ENCODE measurements at places on chromosomes 4 and X.

- no peak for DNase-seq
These were observed 111.6 kb downstream of the FAM53A start for GRCh38 chr4:1572521-1572920.

GRCh38 chr4:76001700-76002099 lies 5.6 kb downstream of the CXCL9 start:
- no peak for DNase-seq

GRCh38 chr4:84527391-84527790 lies 28.3 kb upstream of the NKX6-1 start:
- DNase-seq: no peak

GRCh38 chr4:148327683-148328082 lies 114.5 kb downstream of the NR3C2 start:
- no peak for DNase-seq

DNA sequence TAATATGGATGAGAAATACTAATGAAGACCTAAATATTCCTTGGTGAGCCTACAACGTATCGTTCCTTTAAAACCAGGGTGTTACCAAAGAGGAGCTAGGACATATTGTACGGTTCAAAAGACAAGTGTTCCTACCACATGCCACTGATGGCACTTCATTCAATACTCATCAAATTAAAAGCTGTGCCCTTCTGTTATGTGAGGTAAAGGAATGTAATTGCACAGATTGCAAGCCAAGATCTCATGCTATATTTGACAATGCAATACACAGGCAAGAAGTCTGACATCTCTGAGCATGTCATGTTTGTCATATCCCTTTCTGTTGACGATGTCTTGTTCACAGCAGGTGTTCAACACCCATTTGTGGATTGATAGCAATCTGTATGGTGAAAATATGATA lies 6.9 kb downstream of the FGF13 start:
- no peak for DNase-seq

DNA sequence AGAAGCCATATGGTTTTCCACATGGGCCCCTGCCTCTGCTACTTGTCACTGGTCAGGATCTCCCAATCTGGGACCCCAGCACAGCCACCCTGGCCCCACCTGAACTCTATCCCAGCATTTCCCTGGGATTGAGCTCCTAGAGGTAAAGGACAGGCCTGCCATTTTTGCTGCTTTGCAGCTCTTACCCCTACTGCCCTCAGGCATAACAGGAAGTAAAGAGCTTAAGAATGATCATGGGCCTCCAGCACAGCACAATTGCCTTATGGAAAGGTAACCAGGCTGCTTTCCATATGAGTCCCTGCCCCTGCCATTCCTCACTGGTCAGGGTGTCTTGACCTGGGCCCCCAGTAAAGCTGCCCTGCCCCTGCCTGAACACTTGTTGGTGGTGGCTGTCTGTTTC lies 254.9 kb upstream of the ZCCHC13 start:
- no peak for DNase-seq

DNA sequence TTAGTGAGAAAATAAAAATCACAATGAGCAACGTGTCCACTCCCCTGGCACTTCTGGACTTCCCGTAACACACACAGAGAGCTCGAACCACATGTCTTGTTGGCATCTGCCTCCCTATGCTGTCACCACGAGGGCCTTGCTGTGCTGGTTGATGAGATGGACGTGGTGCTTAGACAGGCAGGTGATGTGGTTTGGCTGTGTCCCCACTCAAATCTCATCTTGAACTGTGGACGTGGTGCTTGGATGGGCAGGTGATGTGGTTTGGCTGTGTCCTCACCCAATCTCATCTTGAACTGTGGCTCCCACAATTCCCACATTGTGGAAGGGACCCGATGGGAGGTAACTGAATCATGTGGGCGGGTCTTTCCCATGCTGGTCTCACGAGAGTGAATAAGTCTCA lies 40.0 kb downstream of the FGFRL1 start:
- no peak for DNase-seq

GRCh38 chr4:83413676-83414075 lies 41.9 kb downstream of the HELQ start:
- no peak for DNase-seq

DNA sequence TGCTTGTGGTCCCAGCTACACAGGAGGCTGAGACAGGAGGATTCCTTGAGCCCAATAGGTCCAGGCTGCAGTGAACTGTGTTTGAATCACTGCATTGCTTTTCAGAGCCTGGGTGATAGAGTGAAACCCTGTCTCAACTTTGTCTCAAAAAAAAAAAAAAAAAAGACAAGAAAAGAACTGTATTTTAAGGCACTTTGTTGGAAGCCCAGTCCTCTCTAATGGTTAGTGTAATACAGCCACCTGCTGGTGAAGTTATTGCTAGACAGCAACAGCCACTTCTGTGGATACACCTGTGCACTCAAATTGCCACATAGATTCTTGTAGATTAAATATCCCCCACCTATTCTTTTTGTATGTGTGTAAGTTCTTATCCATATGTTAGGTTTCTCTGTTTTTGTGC lies 10.1 kb upstream of the FGG start:
- DNase-seq: peak; percentile 7

DNA sequence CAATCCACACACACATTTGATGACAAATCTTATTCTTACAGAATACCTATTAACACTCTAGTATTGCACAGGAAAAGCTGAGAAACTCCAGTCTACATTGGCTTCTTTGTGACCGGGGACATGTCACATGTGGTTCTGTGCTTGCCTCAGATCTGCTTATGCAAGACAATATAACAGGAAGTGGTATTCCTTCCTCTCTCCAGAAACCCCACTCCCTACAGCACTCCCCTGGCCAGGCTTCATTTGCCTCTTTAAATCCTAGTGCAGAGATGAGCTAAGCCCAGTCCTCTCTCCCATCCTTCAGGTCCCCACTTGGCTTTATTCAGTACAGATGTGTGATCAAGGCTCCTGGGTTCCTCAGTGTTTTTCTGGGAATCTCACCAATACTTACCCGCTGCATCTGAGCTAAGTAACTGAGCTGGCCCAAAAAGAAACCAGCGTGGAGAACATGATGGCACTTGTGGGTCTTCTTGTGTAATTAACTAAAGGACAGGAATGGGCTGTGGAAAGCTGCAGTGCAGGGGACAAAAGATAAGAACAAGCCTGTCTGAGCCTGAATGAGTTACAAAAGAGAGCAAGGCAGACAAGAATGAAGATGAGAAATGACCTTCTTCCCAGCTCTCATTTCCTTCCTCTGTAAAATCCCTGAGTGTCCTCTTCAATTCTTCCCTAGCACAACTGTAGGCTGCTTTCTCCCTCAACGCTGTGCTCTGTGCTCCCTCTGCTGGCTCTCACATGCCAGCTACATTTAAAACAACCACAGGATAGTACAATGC lies 105.6 kb downstream of the HNRNPD start:
- DNase-seq: peak; percentile 21

- DNase-seq: no peak
These were observed 144.5 kb downstream of the EVC2 start for GRCh38 chr4:5563856-5564255.

DNA sequence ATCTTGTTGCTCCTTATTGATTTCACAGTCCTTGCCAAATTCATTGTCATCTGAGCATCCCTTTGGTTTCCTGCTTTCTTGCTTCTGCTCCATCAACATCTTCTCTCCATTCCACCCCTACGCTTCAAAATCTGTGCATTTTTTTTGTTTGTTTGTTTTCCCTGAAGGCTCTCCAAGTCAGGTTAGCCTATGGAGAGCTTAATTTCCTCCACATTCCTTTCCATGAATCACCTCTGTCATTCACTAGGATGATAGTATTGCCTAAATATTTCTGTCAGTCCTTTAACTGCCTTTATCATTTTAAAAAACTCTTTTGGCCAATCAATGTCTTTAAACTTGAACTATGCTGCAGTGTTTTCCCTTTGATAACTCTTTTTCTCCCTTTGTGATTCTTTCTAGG lies 67.7 kb downstream of the PPARGC1A start:
- no peak for DNase-seq

DNA sequence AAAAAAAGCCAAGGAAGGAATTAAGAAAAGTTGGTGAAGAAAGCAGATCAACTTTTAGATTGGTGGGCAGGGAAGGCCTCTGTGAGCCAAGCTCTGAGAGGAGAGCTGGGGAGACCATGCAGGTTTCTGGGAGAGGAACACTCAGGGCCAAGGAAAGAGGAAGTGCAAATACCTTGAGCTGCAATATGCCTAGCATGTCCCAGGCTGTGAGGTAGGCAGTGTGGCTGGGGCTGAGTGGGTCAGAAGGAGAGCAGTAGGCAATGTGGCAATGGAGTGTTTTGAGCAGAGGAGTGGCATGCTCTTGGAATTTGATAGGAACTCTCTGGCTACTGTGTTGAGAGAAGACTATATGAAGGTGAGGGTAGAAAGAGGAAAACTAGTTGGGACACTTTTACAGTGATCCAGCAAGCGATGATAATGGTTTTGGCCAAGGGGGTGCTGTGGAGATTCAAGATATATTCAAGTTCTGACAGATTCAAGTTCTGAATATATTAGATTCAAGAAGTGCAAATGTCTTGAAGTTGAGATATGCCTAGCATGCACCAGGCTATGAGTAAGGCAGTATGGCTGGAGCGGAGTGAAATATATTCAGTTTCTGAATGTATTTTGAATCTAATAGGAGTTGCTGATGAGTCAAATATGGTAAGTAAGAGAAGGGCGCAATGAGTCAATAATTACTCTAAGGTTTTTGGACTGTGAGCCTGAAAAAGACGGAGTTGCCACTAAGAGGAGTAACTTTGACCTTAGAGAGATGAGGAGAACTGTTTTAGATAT lies 172.5 kb downstream of the CAMK2D start:
- no peak for DNase-seq

GRCh38 chr4:95929448-95930064 lies 89.7 kb downstream of the PDHA2 start:
- no peak for DNase-seq

GRCh38 chr4:80266902-80267380 lies 477 bp downstream of the FGF5 start:
- DNase-seq: no peak

DNA sequence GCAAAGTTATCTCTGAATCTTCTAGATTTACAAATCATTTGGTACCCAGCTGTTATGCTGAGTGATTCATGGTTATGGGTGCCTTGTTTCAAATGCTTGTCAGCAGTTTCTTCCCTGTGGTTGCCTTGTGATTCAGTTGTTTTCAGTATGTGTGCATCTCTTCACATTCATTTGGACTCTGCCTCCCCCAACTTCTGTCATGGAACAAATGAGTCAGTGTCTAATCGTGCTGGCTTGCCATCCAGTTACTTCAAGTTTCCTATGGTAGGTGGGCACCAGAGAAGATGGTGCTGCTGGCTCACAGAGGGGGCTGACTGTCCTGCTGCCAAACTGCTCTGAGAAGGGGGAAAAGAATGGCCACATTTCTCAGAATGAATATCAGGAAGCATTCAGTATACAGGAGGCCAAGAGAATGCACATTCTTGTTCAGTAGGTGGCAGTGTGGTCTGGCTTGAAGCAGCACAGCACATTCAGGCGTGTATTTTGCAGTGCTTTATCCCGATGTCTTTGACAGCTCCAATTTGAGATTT lies 260.9 kb downstream of the GLUD2 start:
- DNase-seq: no peak

GRCh38 chr4:168917138-168917779 lies 92.8 kb downstream of the CBR4 start:
- DNase-seq: no peak

DNA sequence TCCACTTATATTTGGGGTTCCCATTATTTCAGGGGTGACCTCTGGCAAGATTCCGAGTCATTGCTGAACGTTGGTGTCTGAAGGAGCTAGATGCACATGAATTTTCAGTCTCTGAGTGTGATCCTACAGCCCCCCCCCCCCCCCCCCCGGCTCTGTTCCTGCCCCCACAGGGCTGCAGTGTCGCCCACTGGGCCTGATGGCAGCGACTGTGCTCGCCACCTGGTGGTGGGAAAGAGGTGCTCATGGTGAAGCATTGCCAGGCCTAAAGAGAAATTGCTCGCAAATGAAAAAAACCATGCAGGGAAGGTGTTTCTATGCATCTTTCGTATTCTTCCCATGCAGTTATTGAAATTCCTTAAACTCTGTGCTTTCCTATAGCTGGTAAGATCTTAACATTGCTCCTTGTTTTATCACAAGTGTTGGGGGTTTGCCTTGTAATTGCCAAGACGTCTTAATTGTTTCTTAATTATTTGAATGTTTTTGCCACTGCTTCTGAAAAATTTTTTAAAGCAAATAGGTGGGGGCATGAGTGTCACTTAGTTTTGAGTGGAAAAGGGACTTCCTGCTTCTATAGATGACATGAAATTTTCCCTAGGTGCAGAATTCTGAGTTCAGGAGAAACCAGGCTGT lies 63.2 kb downstream of the CLDN22 start:
- DNase-seq: peak; percentile 14

GRCh38 chr4:137363496-137363895 lies 168.8 kb downstream of the PCDH18 start:
- no peak for DNase-seq

GRCh38 chr4:70706044-70706461 lies 15.7 kb upstream of the RUFY3 start:
- no peak for DNase-seq

GRCh38 chr4:113625902-113626301 lies 135.6 kb downstream of the CAMK2D start:
- no peak for DNase-seq

DNA sequence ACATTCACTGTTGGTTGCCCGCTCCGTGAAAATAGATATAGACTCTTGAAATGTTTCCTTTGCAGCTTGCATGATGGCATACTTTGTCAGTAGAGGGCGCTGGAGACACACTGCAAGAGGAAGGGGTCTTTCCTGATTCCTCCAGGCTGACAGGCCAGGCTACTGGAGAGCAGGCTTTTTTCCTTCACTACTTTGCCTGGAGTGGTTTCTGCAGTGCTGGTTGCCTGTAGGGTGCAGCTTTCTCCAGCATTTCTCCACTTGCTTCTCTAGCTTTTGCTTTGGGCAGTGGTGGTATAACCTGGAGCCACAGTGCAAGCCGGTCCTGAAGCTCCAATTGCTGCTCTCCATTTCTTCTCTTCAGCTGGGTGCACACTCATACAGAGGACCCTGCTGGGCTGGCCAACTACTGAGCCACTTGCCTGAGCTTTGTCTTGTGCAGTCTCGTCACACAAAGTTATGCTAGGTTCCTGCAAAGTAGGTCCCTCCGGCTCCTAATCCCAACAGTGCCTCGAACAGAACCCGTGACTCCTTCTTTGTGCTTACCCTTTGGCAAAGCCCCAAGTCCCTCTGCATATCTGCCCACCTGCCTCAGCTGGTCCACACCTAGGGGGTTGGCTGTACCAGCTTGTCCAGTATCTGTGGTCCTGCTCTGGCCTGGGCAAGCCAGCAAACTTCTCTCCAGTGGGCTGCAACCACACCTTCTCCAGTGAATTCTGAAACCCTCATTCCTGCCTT lies 46.3 kb downstream of the RASSF6 start:
- DNase-seq: no peak

GRCh38 chr4:15894393-15894792 lies 44.1 kb downstream of the FGFBP1 start:
- no peak for DNase-seq

DNA sequence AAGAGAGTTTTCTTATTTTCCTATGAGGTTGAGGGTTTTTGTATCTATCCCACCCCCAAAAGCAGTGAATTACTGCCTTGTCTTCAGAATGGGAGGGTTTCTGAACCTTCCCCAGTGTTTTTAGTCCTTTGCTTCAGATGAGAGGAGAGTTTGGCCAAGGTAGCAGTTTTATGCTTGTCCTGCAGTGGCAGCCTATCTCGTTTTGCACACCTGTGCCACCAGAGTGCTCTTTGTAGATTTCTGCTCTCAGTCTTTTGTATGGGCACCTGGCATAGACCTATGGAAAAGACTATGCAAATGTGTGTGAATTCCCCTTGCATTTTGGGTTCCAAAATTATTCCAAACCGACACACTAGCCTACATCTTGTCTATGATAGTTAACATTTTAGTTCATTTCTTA lies 5.8 kb downstream of the TBC1D19 start:
- no peak for DNase-seq

- no peak for DNase-seq
These were observed 33.3 kb downstream of the APBB2 start for GRCh38 chr4:41181037-41181436.

All from effector memory CD8-positive, alpha-beta T cell (primary cell).